ENCODE measurements at places on chromosomes 12 and 14.

GRCh38 chr12:73383584-73384222, 1111.5 kb downstream of the TRHDE start:
- DNase-seq = no peak

DNA sequence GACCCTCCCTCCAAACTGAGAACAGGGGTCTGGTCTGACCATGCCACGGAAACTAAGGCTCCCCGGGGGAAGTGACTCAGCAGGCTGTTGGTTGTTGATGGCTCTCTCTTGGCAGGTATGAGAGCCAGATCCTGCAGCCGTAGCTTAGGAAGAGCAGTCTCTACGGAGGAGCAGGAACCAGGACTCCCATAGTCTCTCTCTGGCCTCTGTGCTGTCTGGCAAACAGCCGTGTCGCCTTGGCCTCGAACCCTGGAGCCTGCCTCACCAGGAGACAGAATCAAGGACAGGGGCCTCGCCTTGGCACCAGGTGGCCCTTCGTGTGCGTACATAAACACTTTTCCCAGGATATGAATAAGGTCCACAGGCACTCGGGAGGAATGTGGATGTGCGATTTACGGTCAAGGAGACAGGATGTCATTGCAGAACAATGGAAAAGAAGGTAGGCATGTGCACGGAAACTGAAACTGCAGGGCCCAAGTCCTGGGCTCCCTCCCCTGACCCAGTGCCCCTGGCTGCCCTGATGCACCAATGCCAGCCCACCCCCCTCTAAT, 7.9 kb downstream of the VWF start:
- no peak for DNase-seq

GRCh38 chr12:84136862-84137367, 775.7 kb downstream of the SLC6A15 start:
- no peak for DNase-seq

GRCh38 chr12:64521833-64522232, 69.9 kb downstream of the TBK1 start:
- DNase-seq = no peak
